ENCODE measurements at places on chromosomes 5 and 9. TPM values are rescaled to one million over a fixed set of nuclear protein-coding genes. Genes with fewer than 3 reads are reported as not detected.

DNA sequence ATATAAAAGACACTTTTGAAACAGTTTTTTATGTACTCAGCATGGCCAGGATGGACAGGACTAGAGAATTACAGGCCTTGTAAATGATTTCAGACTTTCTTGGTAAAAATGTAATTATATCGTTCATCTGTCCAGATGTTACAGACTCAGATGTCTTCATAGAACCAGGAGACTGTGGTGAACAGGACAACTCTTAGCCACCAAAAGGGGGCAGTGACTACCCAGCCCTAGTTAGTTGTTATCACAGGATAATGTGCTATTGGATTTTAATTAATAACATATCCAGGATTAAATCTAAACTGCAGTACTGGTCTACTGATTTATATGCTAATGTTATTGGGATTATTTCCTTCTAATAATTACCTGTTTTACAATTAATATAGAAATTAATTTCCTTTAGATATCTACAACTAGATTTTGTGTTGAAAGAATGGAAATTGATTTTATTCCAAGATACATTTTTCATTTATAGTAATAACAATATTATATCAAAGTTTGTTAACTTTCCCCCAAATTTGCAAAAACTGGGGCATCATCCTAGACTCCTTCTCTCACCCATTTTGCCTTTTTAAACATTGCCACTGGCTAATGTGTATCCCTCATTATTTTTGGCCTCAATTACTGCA is 99.4 kb downstream of the MTREX start:
- DNase-seq = no peak

GRCh38 chr9:98600631-98601030 is 108.1 kb downstream of the GABBR2 start:
- DNase-seq = no peak

GRCh38 chr5:175556794-175557193 is 78.4 kb downstream of the SFXN1 start:
- DNase-seq = no peak

DNA sequence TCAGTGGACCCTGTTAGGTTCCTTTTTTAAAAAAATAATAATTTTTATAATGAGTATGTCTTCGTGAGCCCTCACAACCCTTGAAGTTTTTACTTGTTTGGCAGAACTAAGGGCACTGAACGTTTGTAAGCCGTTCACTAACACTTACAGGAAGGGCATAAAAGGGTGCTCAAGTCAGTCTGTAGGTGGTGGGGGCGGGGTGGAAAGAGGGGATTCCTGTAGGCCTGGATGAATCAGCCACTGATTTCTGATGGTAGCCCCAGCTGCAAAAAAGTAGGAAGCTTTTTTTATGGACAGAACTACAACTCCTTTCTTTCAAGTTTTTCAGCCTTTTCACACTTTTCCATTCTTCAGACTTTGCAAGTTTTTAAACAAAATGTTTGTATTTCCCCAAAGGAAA is 35.8 kb downstream of the PIK3R1 start:
- DNase-seq = no peak

DNA sequence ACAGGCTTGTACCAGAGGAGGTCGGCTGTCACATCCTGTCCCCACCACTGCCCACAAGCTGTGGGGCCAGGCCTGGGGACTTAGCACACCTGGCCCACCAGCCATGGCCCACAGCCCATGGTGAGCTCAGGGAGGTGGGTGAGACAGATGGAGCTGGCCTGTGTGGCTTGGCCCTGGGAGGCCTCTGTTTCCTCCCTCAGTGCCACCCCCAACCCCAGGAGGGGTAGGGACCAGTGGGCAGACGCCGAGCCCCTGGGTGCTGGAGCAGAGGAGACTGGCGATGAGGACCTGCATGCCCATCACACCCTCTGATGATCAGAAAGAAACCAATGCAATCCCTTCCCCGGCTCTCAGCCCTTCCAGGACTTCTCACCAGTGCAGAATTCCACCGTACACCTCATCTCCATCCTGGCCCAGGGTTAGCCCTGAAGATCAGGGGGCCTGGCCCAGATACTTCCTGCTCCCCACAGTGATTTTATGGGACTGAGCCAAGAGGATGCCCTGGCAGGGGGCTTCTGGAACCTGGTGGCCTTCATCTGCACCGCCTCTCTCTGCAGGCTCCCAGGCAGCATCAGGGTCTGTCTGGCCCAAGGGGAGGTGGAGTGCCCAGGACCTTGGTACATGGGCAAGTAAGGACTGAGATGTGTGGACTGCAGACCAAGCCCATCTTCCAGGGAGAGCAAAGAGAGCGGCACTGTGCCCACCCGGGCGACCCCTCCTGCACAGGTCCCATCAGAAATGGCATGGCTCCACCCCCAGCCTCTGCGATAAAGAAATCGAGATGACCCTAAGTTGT is 16.9 kb upstream of the NKD2 start:
- DNase-seq = peak; percentile 57

DNA sequence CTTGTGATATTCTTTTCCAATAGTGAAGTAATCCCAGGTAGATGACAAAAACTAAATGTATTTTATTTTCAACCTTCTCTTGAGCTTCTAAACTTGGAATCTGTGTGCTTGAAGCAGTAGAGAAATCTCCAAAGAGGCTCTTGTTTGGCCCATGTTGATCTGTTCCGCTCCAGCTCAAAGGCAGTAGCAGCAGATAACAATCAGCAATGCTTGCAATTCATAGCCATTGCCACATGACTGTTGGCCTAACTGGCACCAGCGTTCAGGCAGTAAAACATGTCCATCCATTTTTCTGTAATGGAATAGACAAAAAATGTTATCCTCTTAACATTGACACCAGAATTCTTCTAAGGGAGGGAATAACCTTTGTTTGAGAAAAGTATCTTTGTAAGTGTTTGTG is 270.7 kb upstream of the MSX2 start:
- DNase-seq = no peak

DNA sequence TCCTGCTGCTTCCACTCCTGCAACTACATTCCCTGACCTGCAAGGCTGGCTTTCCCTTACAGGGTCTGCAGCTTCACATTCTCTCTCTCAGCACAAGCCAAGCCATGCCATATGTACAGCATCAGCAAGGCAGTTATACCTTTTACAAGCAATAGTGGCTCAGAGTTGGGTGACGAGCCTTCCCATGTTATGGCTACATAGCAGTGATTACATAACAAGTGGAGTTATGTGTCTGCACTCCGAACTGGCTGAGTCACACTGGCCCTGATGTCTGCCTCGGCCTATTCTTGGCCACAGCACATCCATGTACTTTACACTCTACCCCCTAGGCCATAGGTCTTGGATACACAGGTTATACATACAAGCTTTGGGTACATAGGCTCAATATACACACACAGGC is 52.0 kb upstream of the SNCAIP start:
- DNase-seq = no peak

DNA sequence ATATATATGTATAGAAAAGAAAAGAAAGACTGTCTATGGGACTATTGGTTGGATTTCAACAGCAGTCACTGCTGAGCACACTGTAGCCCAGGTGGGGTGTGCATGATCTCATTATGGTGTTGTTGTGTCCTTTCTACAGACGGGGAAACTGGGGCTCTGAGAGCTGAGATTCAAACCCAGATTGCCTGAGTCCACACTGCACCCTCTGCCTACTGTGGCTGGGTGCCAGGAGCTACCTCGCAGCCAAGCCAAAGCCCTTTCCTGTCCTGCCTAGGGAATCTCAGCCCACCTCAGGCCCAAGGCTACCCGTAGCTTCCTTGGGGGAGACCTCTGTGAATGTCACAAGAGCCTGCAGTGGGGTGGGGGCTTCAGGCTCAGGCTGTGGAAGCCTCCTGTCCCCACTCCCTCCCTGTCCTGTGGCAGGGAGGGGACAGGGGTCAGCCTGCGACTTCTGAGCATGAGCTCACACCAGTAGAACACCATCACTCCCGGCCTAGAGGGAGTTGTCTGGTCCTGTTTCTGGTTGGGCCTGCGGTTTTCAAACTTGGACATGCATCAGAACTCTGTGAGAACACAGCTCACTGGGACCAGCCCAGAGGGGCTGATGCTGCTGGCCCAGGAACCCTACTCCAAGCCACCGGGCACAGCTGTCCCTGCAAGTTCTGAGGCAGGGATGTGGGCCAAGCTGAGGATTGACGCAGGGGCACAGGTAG is 7.9 kb upstream of the NINJ1 start:
- DNase-seq = peak; percentile 71

DNA sequence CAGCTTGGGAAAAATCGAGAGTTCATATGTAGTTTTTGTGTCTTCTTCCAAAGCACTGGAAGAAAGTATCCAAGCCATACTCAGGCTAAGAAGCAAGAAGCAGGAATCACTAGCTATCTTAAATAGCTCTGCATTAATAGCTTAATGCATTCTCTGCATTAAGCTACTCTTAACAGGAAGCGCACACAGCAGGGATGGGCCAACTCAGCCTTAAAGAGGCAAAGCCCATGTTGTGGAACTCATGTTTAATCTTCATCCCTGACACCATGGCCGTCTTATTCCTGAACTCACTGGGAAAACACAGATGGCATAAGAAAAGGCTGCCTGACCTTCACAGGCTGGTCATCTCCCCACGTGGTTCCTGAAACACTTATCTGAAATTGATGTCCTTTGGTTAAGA is 18.7 kb upstream of the ICE1 start:
- no peak for DNase-seq

- DNase-seq = peak; percentile 68
These were observed 59.8 kb upstream of the GOLPH3 start for GRCh38 chr5:32233696-32234447.

DNA sequence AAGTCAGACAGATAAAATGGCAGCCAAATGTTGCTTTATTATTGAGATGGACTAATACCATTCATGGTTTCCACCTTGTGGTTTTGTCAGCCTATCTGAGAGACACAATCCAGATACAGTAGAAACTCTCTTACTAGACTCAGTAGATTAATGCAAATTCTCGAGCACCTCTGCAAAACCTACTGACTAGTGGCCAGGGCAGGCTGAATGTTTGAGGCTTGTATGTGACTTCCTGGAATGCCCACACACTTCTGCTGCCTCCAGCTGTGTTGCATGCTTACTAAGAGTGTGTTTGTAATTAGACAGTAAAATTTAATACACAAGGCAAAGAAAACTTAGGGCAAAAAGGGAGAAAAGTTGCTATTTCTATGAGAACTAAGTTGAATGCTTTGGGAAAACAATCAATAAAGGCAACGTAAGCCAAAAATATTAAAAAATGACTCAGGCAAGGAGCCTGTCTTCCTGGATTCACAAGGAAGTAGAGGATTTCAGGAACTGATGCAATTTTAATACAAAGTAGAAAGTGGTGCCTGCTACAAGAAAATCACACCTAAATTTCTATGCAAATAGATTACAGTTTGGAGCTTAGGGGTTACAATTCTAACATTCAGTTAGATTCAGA is 30.2 kb upstream of the CCNG1 start:
- no peak for DNase-seq

GRCh38 chr9:113298311-113298710 is 4.9 kb downstream of the RNF183 start:
- DNase-seq = no peak

DNA sequence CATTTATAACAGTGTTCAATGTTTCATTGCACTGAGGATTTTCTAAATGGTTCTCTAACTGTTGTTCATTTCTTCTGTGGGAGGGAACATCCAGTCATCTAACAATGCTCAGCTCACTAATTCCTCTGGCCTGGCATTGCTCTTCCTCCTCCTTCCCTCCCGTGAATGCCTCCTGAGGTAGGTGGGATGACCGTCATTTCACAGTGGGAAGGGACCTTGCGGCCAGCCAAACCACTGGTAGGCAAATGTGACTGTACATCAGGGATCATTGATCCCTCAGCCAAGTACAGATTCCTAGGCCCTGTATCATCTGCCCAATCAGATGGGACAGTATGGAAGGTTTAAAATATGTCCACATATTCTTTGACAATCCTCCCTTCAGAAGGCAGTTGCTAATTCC is 23.7 kb upstream of the VDAC1 start:
- DNase-seq = no peak

GRCh38 chr5:2183154-2184025 is 300.7 kb upstream of the IRX4 start:
- no peak for DNase-seq

DNA sequence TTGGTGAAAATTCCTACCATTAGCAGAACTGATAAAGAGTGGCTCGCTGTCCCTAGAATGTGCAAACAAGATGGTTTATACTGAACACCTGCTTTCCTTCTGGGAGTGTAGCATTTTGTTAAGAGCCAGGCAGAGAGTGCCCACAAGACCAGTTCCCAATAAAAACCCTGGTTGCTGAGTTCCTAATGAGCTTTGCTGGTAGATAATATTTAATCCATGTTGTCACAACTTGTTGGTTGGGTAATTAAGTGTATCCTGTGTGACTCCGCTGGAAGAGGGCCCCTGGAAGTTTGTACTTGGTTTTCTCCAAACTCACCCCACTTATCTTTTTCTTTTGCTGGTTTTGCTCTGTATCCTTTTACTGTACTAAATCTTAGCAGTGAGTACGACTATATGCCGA is 39.5 kb upstream of the GOLGA1 start:
- no peak for DNase-seq

DNA sequence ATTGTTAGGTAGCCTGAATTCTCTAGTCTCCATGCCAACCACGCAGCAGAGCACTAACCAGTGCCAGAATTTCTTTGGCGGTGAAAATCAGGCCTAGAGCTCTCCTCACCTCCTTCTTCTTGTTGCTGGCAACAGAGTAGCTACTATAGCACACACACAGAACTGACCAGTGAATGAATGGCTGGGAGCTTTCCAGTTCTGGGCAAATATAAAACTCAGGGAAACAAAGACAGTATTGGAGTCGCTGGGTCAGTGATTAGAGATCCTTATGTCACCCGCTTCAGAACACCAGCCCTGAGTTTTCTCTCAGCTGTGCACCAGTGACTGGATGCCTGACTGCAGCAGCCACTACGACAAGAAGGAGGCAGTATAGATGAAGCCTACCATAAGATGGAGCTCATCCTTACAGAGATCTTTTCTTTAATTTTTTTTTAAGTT is 26.9 kb upstream of the FEM1C start:
- DNase-seq = no peak

ZFP2 gene
- total RNA-seq = 2.6 TPM

TLX3 gene
- total RNA-seq = not detected
